ENCODE measurements at places on chromosomes 6 and 20.

GRCh38 chr6:40227735-40228134 is 293.5 kb upstream of the MOCS1 start:
- no peak for DNase-seq

- DNase-seq: no peak
Observed at GRCh38 chr6:154664287-154664686, 68.9 kb upstream of the SCAF8 start.

DNA sequence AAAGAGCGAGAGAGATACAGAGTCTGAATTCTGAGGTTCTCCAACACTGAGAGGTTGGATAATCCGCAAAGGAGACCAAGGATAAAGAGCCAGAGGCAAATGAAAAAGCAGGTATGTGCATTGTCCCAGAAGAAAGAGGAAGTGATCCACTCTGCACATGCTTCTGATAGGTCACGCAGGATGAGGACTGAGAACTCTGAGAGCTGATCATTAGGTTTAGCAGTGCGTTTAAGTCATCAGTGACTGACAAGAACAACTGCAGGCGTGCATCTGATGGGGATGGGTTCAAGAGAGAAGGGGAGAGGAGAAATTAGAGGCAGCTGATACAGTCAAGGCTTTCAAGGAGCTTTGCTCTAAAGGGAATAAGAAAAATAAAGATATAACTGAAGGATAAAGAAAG is 301.2 kb upstream of the SGK1 start:
- DNase-seq: no peak

DNA sequence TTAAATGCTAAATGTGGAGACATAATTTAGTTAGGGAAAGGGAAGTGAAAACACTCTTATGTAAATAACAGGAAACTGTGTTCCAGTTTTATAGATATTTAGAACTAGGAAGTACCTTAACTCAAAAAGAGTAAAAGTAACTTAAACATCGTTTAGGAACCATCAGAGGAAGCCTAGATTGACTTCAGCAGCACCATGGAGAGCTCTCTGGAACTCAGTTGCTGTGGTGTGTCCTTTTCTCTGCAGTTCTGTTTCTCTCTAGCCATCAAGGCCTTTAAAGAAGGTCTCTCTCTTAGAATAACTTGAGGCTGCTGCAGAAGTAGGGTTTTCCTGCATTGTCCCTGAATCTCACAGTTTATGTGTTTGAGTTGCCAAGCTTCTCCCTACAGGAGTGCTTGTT is 26.9 kb downstream of the CLVS2 start:
- DNase-seq: no peak

DNA sequence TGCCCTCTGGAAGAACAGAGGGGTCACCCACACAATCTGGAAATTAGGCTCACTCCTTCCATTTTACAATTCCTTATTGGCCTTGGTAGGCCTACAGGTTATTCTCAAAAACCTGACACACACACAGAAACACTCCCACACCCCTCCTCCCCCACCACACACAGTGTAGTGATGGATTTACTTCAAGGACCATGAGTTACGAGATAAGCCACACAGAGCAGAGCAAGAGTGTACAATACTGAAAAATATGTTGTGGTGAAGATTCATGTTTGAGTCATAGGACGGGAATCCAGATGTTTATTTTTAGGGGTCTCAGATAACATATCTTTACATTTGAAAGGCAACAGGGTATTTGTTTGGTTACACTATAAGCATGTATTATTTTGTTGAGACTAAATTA is 291.9 kb downstream of the PLCB1 start:
- no peak for DNase-seq

- no peak for DNase-seq
Observed at GRCh38 chr6:158083455-158084325, 84.4 kb downstream of the SERAC1 start.

GRCh38 chr6:4747588-4747987 is 28.6 kb upstream of the CDYL start:
- DNase-seq: no peak
